ENCODE measurements at places on chromosomes 5 and 9.
A peak's percentile ranks its signal among the peaks of the same experiment; 100 is the strongest.

DNA sequence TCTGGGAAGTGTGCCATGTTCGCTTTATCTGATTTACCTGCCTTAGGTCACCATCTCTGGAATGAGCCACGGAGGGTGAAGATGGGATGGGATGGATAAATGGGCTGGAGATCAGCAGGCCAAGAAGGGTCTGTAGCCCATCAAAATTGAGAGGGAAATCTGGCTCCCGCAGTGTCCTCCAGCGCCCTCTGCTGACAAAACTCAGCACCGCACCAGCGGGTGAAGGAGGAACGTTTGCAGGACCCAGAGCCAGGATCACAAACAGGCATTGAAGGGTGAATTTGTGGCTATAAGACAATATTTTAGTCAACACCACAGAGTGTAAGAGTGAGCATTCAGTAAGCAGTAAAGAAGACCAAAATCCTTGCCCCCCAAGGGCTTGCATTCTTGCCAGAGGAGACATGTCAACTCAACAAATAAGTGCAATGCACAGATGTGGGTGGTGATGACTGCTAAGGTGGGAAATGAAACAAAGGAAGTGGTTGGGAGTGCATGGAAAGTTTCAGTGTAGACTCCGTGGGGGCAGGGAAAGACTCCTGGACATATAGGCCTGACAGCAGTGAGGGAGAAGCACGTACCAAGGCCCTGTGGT lies 124.4 kb downstream of the TENT4A start:
- H3K4me1 ChIP-seq, result peaks cover 3% of the 10 kb centered on the region
- no peaks in the 10 kb centered on the region for H3K36me3 ChIP-seq
- H3K4me3 ChIP-seq, result no peak overlapping the region
- peaks cover 3% of the 10 kb centered on the region for H3K27me3 ChIP-seq
- DNase-seq, result no peak

GRCh38 chr5:139669662-139670368 lies 21.7 kb downstream of the CXXC5 start:
- peak overlapping the region; percentile 96 for H3K27ac ChIP-seq
- no peak for DNase-seq
- no peaks in the 10 kb centered on the region for H3K36me3 ChIP-seq
- peaks cover 54% of the 10 kb centered on the region for H3K4me1 ChIP-seq
- H3K4me3 ChIP-seq, result peak overlapping the region; percentile 60

- no peaks in the 10 kb centered on the region for H3K36me3 ChIP-seq
- H3K4me3 ChIP-seq, result no peak overlapping the region
- DNase-seq, result no peak
- no peaks in the 10 kb centered on the region for H3K27me3 ChIP-seq
- no peak overlapping the region for H3K27ac ChIP-seq
- H3K4me1 ChIP-seq, result peaks cover 4% of the 10 kb centered on the region
These were observed 213.5 kb downstream of the PJA2 start for GRCh38 chr5:109196087-109196822.

DNA sequence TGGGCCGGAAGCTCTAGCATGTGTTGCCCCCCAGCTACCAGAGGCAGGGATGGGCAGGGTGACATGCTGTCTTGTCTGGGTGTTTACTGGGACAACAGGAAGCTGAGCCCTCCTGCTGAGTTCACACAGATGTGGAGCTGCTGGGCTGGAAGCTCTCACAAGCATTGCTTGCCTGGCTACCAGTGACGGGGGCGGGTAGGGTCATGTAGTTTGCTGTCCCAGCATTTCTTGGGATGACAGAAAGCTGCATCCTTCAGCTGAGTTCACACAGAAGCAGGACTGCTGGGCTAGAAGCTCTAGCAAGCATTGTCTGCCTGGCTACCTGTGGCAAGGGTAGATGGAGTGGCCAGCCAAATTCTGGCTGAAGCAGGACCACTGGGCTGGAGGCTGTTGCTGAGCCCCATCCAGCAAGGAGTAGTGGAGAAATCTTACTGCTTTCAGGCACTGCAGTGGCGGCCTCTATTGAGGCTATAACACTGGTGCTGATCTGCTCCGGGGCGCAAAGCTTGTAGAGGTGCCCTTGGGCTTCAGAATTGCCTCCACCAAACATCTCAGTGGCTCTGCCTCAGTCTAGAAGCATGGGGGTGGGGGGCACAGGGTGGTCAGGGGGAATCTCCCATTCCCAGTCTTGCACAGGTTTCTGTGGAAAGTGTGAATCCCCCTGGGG lies 25.1 kb downstream of the POLK start:
- H3K4me1 ChIP-seq, result peaks cover 23% of the 10 kb centered on the region
- no peak overlapping the region for H3K4me3 ChIP-seq
- no peaks in the 10 kb centered on the region for H3K36me3 ChIP-seq

DNA sequence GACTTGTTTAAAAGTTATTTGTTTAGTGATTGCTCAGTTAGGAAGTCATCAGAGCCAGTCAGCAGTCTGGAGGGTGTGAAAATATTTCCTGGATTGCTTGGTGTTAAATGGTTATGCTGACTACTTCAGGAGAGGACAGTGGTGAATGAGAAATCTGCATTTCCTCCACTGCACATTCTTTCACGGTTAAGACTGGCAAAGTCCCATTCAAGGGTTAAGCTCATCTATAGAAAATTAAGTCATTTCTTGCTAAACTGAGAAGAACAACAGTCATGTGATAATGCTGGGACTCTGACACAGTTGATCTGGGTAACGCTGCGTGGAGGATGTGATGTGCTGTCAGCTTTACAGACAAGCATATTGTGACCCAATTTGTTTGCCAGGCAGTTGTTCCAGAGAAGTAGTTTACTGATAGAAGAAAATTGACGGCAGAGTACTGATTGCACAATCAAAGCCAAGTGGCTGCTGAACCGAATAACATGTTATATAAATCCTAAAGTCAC lies 80.4 kb downstream of the GRAMD2B start:
- no peak for DNase-seq
- H3K4me1 ChIP-seq, result peaks cover 13% of the 10 kb centered on the region
- no peak overlapping the region for H3K4me3 ChIP-seq
- H3K36me3 ChIP-seq, result no peaks in the 10 kb centered on the region

GRCh38 chr5:133274597-133274935 lies 222.8 kb downstream of the HSPA4 start:
- H3K36me3 ChIP-seq, result no peaks in the 10 kb centered on the region
- no peak overlapping the region for H3K4me3 ChIP-seq
- no peak for DNase-seq
- H3K27ac ChIP-seq, result no peak overlapping the region
- H3K27me3 ChIP-seq, result no peaks in the 10 kb centered on the region

GRCh38 chr5:43113546-43113945 lies 7.2 kb upstream of the ZNF131 start:
- no peak overlapping the region for H3K4me3 ChIP-seq
- H3K4me1 ChIP-seq, result no peaks in the 10 kb centered on the region
- no peak overlapping the region for H3K27ac ChIP-seq
- no peaks in the 10 kb centered on the region for H3K36me3 ChIP-seq
- no peaks in the 10 kb centered on the region for H3K27me3 ChIP-seq

- no peak overlapping the region for H3K4me3 ChIP-seq
- no peak overlapping the region for H3K27ac ChIP-seq
- no peaks in the 10 kb centered on the region for H3K27me3 ChIP-seq
- no peak for DNase-seq
- no peaks in the 10 kb centered on the region for H3K36me3 ChIP-seq
- no peaks in the 10 kb centered on the region for H3K4me1 ChIP-seq
These were observed 290.8 kb downstream of the TRPM3 start for GRCh38 chr9:70830618-70831017.

DNA sequence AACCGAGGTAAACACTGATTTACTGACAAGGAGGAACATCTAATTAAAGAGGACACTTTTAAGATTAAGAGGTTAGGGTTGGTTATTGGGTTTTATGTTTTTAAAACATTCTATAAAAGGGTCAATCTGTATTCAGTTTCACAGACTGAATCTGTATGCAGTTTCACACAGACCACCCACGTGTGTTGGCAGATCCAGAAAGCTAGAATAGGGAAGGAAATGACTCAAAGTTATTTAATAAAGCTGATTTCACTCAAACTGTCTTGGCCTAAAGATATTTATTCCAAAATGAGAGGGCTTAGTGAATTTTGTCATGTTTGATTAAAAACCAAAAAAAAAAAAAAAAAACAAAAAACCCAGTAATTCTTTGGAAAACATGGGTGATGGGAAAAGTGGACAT lies 140.2 kb downstream of the SLC24A2 start:
- H3K4me1 ChIP-seq, result no peaks in the 10 kb centered on the region
- no peaks in the 10 kb centered on the region for H3K27me3 ChIP-seq
- no peak overlapping the region for H3K4me3 ChIP-seq
- H3K36me3 ChIP-seq, result no peaks in the 10 kb centered on the region

DNA sequence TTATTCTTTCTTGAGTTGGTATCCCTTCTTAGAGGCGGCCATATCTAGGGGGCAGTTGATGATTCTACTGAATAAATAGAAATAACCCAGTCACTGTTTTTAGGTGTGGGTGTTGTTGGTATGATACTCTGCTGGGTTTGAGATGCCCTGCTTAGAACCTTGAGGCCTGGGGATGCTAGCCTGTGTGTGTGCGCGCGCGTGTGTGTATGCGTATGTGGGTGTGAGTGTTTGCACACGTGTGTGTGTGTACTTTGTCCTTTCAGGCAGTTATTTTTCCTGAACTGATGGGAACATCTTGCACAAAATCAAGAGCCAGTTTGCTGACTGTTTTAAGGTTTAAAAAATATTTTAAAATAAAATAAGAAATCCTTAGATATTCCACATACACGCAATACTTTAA lies 3.3 kb downstream of the SLC28A3 start:
- no peak overlapping the region for H3K27ac ChIP-seq
- H3K4me1 ChIP-seq, result peaks cover 5% of the 10 kb centered on the region
- DNase-seq, result no peak
- H3K36me3 ChIP-seq, result no peaks in the 10 kb centered on the region
- no peak overlapping the region for H3K4me3 ChIP-seq

DNA sequence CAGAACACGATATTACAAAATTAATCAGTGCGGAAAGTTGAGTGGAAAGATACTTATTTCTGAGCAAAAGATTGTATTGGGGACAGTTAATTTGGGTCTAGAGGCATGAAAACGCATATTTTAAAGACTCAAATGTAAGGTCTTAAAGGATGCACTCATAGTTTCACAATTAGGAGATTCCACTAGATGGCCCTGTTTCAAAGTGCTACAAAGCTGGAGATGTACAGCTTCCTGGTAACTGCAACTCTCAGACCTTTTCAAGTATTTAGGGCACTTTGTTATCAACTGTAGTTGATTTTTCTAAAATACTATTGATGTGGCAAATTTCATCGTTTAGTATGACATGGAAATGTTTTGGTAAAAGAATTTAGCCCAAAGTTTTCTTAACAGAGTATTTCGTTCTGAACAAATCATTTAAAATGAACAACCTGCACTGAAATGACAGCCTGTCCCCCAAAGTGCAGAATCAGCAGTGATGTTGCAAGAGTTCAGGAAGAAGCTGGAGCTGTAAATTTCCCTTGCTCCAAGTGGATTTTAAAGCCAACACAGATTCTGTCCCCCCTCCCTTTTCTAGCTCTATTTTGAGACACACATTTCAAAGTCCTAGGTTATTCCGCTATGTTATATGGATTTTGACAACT lies 16.2 kb upstream of the NDUFB6 start:
- no peak overlapping the region for H3K4me3 ChIP-seq
- no peak overlapping the region for H3K27ac ChIP-seq
- no peaks in the 10 kb centered on the region for H3K27me3 ChIP-seq

GRCh38 chr5:123438244-123438643 lies 15.0 kb upstream of the CEP120 start:
- H3K27ac ChIP-seq, result no peak overlapping the region
- no peaks in the 10 kb centered on the region for H3K27me3 ChIP-seq
- H3K4me3 ChIP-seq, result no peak overlapping the region
- H3K36me3 ChIP-seq, result no peaks in the 10 kb centered on the region
- no peak for DNase-seq
